ENCODE measurements at places on chromosomes 3 and 15.

GRCh38 chr15:68578980-68579935, at the start of gene CORO2B:
CORO2B (plus strand) TSS chr15:68578993; CDS start chr15:68579263, 270 bp downstream.
- no peak for DNase-seq

DNA sequence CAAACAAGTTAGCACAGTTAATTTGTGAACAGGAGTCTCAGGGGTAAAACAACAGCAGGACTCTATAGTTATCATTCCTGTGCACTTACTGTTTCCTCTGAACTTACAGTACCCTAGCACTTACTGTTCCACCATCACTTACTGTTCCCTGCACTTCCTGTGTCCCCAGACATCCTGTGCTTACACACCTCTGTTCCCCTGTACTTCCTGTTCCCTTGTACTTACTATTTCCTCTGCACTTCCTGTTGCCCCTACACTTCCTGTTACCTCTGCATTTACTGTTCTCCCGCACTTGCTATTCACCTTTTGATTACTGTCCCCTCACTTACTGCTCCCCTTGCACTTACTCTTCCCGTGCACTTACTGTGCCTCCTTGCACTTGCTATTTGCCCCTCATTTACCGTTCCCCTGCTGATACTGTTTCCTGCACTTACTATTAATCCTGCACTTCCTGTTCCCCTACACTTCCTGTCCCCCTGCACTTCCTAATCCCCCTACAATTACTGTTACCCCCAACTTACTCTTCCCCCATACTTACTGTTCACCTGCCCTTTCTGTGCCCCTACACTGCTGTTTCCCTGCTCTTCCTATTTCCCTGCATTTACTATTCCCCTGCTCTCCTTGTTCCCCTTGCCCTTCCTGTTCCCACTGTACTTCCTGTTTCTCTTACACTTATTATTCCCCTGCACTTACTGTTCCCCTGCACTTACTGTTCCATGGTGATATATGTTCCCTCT, 30.3 kb downstream of the TPRA1 start:
- no peak for DNase-seq

- DNase-seq, result no peak
Observed at GRCh38 chr3:151843275-151843674, 29.4 kb downstream of the AADAC start.

DNA sequence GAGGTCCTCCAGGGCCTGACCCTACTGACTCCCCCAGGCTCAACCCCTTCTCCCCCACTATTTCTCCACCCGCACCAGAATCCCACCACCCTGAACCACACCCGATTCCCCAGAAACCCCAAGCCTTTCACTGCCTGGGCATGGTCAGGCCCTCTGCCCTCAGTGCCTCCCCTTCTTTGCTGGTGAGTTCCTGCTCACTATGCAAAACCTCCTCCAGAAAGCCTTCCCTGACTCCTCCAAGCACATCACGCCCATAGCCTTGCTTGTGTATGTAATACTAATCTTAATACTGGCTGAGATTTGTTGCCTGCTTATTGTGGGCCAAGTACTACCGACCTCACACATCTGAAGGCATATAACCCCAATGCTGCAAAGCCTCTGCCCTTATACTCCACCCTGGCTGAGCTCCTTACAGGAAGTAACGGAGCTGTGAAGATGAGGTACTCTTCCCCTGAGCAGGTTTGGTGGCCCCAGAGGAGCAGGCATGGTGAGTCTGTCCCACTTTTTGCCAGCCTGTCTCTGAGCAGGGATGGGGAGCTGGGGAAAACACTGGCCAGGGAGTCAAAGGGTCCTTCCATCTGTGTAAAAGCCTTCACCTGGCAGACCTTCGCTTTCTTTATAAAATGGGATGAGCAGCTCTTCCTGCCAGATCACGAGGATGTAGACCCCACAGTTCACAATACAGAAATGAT, 9.5 kb downstream of the RAB6B start:
- no peak for DNase-seq

DNA sequence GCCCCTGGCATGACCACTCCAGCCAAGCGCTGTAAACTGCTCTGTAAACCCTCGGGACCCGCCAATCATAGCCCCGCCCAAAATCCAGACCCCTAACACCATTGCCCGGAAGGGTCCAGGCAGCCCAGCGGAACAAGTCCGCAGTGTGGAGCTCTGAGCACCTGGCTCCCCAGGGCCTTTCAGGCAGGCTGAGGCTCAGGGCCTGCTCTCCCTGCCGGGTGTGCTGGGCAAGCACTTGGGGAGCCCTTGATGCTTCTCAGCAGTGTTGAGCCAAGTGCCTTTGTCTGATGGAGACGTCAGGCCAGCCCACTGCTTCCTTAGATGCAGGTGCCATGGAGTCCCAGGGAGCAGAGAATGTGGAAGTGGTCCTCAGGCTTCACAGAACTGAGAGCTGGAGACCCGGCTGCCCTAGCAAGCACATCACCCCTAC, 106.2 kb downstream of the TLE3 start:
- DNase-seq, result no peak

DNA sequence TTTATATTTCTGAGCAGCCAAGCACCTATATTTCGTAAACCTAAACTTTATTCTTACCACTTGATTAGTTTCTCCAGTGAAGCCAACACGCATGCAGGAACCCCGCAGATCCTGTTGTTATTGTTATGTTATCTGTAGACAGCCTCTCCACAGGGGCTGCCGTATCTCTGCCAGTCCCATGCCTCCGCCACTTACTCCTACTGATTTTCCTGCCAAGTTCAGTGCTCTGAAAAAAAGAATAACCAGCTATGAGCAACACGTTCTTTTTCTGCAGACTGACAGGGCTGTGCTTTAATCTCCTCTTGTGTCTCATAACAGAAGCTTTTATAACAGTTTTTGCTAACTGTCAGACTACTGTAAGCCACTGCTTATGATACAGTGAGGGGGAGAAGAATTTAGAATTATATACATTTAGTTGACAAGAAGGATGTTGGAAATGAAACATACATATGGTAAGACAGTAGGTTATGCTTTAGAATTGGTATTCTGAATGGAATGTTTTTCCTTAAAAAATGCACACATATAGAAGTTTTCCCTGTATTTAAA, 347.4 kb downstream of the SI start:
- no peak for DNase-seq

- no peak for DNase-seq
Observed at GRCh38 chr15:40072216-40072990, 33.4 kb upstream of the SRP14 start.

DNA sequence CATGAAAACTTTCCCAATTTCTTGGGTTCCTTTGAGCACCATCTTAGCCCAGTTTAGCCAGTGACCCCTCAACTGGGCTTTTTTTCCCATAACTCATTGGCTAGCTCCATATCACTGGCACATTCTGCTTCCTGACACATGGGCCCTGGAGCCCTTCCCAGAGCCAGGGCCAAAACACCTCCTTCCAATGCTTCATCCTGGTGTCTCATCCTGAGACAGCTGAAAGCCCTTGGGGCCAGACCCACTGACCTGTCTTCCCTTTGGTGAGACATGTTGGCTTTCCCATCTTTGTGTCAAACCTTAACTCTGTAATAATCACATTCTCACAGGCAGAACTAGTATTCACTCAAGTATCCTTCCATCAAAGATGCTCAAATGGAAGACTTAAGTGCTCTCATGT, 82.6 kb upstream of the SMAD3 start:
- DNase-seq, result no peak

DNA sequence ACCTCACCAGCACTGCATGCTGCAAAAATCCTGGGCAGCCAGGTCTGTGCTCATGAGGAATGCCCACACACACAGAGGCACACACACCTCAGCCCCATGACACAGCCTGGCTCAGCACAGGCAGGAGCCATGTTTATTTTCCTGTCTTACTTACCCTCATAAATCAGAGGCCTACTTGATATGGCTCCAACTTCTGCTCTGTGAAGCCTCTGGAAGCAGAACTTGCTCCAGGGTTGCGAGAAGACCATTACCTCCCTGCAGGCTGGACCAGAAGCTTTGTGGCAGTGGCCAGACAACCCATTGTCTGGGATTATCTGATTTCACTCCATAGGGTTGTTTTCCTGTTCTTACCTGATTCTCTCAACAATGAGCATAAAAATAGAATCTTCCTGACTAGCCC, 43.8 kb upstream of the CMTM8 start:
- DNase-seq, result no peak

DNA sequence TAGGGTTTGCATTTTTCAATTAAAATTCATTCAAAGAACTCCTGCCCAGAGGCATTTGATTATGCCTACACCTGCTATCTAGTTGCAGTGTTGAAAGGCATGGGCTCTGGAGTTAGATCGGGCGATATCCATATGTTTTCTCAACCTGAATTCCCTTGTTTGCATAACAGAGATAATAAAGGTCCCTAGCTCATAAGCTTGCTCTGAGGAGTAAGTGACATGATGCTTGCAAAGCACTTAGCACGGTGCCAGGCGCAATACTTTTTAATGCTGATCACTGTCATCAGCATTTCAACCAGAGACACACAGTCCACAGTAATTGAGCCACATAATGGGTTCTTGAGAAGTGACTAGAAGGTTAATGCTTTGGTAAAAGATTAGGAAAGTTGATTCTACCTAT, 106.3 kb upstream of the SAMMSON start:
- no peak for DNase-seq

DNA sequence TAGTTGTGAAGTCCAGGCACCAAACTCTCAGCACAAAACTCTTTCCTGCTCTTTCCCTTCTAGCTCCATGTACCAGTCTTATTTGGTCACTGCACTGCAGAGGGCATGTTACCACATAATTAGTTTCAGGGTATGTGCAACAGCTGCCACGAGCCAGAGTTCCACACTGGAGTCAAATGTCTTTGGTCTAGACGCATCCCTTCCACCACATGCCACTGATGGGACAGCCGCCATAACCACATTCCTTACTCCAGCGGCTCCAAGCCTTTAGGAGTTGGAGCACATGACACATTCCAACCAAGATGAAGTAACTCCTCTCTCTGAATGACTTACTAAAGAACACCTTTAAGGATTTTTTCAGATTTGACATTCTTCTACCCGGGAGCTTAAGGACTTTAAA, 153.4 kb downstream of the ERC2 start:
- no peak for DNase-seq

- DNase-seq, result peak; percentile 16
Observed at GRCh38 chr3:98329392-98330124, 24.1 kb upstream of the OR5K4 start.

- DNase-seq, result no peak
Observed at GRCh38 chr3:53243165-53243564, 12.7 kb downstream of the TKT start.

GRCh38 chr3:56119575-56120349, 348.5 kb downstream of the ERC2 start:
- DNase-seq, result no peak

GRCh38 chr15:80732818-80733217, 37.7 kb downstream of the ABHD17C start:
- DNase-seq, result no peak

DNA sequence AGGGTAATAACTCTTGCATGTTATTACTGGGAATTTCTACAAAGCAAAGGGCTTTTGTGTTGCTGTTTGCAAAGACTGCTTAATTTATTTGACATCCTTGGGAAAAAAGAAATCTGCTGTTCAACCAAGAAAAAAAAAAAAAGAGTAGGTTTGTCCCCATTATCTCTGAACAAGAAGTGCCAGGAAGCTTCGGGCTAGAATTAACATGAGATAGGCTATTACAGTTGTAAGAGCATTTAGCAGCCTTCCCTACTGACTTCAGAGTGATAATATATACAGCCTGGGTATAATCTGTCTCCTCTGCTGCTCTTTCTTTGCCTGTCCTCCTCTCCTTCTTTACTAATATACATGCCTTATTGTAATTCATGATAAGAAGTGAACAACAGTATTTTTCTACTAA, 23.3 kb upstream of the CHMP2B start:
- DNase-seq, result no peak

- DNase-seq, result no peak
Observed at GRCh38 chr3:125394406-125394805, 19.3 kb upstream of the ZNF148 start.

DNA sequence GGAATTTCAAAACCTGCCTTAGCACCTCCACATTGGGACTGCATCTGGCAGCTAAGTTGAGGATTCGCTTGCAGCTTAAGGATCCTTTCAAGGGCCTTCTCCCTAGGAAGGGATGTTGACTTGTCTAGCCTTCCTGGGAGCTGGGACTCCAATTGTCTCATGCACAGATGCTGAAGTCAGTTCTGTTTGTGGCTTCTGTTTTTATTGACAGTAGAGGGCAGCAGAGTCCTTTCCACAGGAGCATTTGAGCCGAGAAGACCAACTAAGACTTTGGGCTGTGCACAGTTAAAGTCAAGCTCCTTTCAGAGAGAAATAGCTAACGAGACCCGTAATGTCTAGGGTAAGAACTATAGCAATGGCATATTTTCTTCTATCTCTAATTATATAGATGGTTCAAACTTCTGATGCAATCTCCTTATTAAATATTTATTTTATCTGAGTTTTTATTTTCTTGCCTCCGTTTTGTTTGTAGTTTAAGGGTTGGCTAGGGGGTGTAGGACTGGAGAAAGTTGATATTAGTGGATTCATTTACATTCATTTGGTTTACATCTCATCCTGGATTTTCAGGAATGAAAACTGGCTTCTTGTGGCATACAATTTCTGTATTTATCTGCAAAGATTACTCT, 59.7 kb upstream of the KBTBD8 start:
- no peak for DNase-seq

- no peak for DNase-seq
Observed at GRCh38 chr15:85314146-85314545, 66.3 kb upstream of the AKAP13 start.

DNA sequence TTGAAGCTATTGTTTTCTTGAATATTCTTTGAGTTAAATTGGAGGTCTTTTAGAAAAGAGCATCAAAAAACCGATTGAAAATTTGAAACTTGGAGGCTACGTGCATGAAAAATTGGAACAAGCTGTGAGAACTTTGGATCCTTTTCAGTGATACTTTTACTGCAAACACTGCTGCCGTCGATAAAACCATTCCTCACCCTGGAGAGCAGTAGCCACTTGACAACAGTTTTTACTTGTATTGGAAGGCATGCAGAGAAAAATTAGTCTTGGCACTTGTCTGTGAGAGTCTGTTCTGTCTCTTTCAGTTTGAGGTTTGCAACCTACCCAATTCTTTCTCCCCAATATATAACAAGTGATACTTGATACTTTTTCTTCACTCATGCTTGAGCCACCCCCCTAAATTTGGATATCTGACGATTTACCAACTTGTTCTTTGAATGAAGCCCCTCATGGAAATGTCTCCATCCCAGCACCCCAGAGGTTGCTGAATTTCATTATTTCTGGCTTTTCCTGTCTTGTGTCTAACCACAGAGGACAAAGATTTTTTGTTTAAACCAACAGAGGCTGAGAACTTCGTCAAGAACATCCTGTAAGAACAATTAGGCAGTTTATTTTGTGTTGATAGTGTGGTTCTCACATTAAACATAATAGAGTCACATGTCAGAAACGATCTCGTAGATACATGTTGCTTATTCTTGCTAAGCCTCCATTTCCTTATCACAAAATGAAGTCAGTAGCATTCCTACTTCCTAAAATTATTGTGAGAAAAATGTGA, 307.3 kb upstream of the PLSCR5 start:
- no peak for DNase-seq
